ENCODE measurements at places on chromosomes 16 and 17.

GRCh38 chr17:10238661-10239060 lies 40.3 kb upstream of the GAS7 start:
- DNase-seq: no peak

GRCh38 chr16:88862968-88863367 lies 3.5 kb downstream of the PABPN1L start:
- DNase-seq: no peak

- DNase-seq: no peak
These were observed 7.1 kb upstream of the RHBDL3 start for GRCh38 chr17:32258383-32259140.

- DNase-seq: no peak
These were observed 28.6 kb upstream of the NKD1 start for GRCh38 chr16:50519602-50520001.

- no peak for DNase-seq
These were observed 4.7 kb downstream of the SALL1 start for GRCh38 chr16:51146256-51146924.

GRCh38 chr16:66521951-66522771 lies 27.8 kb downstream of the TK2 start:
- DNase-seq: no peak

DNA sequence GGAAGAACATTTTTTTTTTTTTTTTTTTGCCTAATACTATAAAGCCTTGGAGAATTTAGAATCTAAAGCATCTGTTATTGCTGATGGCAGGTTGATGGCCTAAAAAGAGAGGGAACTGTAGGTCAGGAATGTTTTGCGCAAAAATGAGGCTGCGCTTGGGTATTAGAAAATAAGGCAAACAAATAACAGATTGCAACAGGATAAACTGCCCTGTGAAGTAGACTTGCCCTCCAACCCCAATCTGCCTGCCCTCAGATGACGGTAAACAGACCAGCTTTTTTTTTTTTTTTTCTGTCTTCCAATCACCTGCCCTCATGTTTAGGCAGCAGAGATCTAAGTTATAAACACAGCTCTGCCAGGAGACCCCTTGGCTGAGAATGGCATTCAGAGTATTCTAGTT lies 3.8 kb upstream of the DHX8 start:
- no peak for DNase-seq

GRCh38 chr16:85276721-85277120 lies 164.4 kb upstream of the CIBAR2 start:
- no peak for DNase-seq

DNA sequence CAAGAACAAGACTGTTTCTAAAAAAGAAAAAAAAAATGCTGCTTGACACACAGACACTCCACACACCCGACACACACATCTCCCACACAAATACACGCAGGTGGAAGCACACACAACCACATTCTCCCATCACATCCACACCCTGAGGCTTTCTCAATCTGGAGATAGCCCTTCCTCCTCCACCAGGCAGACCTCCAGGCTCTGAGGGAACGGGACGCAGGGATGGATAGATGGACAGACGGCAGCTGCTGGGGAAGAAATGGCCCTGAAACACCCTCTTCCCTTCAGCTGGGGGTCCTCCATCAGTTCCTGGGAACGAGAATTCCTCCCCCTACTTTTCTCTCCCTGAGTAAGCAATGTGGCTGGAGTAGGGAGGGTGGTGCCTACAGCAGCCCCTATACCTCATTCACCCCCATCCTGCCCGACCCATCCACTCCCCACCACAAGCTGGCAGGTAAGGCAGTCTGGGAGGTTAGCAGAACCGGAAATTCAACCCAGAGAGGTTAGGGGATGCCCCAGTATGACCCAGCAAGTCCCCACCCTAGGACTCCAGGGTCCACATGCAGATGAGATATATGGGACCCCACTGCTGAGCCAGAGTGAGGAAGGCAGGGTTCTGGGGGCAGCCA lies 4.1 kb upstream of the LITAFD start:
- no peak for DNase-seq

DNA sequence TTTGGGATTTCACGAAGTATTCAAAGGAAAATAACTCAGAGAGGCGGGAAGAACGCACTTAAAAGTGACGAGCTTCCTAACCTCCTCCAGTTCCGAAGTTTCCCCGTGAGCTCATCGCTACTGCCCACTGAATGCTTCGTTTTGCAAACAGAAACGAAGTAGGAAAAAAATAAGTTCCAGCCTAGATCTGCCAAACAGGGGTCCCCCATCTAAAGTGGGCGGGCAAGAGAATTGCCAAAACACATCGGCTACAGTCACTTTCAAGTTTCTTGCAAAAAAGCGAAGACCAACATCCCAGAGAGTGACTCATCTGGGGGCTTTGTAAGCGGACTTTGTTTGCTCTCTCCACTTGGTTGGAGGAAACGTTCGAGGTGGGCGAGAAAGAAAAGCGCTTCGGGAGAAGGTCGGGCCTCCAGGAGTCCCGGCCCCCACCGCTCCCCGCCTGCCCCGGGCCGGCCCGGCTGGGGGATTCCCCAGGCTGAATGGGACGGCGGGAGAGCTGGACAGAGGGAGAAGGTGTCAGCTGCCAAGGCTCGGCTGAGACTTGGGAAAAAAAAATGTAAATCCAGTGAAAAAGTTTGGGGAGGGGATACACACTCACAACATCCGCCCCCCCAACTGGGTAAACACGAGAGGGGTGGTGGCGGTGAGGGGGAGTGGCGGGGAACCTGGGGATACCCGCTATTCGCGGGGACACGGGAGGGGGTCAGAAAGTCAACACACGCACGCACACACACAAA lies 1.0 kb downstream of the VEZF1 start:
- no peak for DNase-seq

GRCh38 chr17:35738519-35739133 lies 7.2 kb downstream of the RASL10B start:
- no peak for DNase-seq

- no peak for DNase-seq
These were observed 41.4 kb upstream of the PIRT start for GRCh38 chr17:10879190-10879836.

DNA sequence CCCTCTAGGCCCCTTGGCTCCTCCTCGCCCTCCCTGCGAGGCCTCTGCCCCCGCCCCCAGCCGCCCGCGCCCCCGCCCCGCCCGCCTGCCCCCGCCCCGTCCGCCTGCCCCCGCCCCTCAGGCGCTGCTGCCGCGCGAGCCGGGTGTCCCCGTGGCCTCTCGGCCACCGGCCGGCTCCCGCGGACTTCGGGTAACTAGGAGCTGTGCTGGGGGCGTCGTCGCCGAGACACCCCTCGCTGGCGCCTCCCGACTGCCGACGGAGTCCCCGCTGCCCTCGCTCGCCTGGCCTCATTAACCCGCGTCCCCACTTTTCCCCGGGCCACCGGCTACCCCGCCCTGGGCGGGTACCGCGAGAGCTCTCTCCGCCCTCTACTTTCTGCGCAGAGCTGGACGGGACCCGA lies at the start of gene TLCD1:
TLCD1 (minus strand) TSS at position 8 of the 401 bp plus-strand sequence. CDS start 136 bp downstream, outside the sequence.
- DNase-seq: peak; percentile 53
